Lung (tissue), 17 donors: ENCODE measurements at places on chromosomes 2 and 18.

- H3K4me1 ChIP-seq = peaks cover 4% of the 10 kb centered on the region
- H3K36me3 ChIP-seq = peaks cover 10% of the 10 kb centered on the region
- no peak for DNase-seq
These were observed 18.8 kb downstream of the TMEM127 start for GRCh38 chr2:96247009-96247408.

- no peaks in the 10 kb centered on the region for H3K36me3 ChIP-seq
- no peak for DNase-seq
- no peaks in the 10 kb centered on the region for H3K27me3 ChIP-seq
- no peaks in the 10 kb centered on the region for H3K4me1 ChIP-seq
These were observed 78.2 kb downstream of the KCTD1 start for GRCh38 chr18:26470011-26470637.

DNA sequence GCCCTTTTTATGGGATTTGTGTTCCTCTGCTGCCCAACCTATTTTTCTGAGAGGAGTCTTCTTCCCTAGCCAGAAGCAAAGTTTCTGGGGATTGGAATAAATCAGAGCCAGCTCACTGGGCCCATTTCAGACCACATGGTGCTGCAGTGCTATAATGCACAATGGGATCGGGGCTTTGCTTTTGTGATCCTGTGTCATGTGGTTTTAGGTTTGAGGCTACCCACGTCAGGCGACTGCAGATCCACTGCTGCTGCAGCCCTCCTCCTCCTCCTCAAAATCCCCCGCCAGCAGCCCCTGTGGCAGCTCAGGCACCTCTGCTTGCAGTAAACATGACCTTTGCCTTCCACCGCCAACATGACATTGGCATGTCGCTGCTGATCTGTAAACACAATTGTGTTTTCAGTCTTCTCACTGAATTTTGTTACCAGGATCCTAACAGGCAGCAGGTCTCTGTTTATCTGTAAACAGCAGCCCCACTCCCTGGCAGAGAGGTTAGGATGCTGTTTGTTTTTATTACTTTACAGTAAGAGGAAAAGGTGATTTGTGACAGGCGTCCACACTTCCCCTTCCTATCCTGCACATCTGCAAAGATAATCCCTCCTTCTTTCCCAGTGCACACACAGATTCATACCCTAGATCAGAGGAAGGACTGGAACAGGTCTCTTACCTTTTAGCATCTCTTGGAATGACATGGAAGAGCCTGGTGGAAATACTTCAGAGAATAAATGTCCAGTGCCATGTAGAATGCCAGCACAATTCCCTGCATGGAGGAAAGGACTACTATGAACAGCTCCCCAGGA is 130.8 kb downstream of the FOXI3 start:
- DNase-seq = no peak
- H3K4me3 ChIP-seq = no peak overlapping the region
- no peaks in the 10 kb centered on the region for H3K4me1 ChIP-seq
- H3K27me3 ChIP-seq = no peaks in the 10 kb centered on the region
- no peak overlapping the region for H3K27ac ChIP-seq

- DNase-seq = peak; percentile 41
- H3K27ac ChIP-seq = peak overlapping the region; percentile 26
- H3K27me3 ChIP-seq = no peaks in the 10 kb centered on the region
These were observed 3.1 kb downstream of the PAIP2B start for GRCh38 chr2:71223767-71224333.

DNA sequence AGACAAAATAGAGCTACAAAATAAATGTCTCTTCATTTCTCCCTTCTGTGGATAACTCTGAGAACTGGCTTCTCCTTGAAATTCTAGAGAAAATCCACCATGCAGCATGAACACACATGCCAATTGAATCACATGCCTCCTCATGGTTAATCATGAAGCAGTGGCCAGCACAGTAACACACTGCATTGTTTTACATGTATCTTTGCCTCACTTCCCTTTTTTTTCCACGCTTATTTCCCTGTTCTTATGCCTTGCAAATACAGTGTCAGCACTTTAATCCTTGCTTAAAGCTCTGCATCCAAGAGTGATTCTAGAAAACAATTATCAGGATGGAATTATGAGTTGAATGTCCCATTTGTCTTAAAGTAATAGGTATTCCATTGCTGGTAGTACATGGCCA is 50.3 kb upstream of the ZBTB7C start:
- no peaks in the 10 kb centered on the region for H3K36me3 ChIP-seq
- no peaks in the 10 kb centered on the region for H3K27me3 ChIP-seq
- DNase-seq = no peak
- no peak overlapping the region for H3K4me3 ChIP-seq
- H3K27ac ChIP-seq = no peak overlapping the region

DNA sequence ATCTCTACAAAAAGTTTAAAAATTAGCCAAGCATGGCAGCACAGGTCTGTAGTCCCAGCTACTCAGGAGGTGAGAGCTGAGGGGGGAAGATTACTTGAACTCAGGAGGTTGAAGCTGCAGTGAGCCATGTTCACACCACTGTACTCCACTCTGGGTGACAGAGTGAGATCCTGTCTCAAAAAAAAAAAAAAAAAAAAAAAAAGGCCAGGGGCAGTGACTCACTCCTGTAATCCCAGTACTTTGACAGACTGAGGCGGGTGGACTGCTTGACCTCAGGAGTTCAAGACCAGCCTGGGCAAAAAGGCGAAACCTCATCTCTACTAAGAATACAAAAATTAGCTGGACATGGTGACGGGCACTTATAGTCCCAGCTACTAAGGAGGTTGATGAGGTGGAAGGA is 37.0 kb downstream of the PUM2 start:
- no peak for DNase-seq
- H3K27me3 ChIP-seq = no peaks in the 10 kb centered on the region
- H3K4me1 ChIP-seq = peaks cover 4% of the 10 kb centered on the region

DNA sequence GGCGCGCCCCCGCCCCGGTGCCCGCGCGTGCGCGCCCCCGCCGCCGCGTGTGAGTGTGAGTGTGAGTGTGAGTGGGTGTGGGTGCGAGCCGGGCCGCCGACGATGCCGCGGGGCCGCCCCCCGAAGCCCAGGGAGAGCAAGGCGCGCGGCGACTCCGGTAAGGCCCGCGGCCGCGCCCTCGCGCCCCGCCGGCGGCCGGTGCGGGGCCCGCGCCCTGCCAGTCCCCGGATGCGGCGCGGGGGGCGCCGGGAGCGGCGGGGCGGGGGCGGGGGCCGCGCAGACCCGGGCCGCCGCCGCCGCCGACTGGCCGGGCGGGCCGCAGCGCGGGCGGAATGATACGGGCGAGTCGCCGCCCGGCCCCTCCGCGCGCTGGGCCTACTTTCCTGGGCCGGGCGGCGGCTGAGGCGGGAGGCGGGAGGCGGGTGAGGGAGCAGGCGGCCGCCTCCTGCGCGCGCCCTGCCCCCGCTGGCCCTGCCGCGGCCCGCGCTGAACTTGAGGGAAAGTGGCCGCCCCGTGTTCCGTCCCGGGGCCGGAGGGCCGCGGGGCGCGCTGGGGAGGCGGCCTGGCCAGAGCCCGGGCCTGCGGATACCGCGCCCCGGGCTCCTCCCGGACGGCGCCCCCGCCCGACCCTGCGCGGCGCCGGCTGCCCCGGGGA is at the start of gene ZNF236:
ZNF236 (plus strand) TSS at position 52 of the 655 bp plus-strand sequence; CDS start at position 103, 51 bp downstream.
- H3K27me3 ChIP-seq = no peaks in the 10 kb centered on the region
- peak within 1 kb of the TSS; percentile 99 for H3K27ac ChIP-seq
- peak; percentile 82 for DNase-seq
- peaks cover 3% of the 10 kb centered on the region for H3K36me3 ChIP-seq

DNA sequence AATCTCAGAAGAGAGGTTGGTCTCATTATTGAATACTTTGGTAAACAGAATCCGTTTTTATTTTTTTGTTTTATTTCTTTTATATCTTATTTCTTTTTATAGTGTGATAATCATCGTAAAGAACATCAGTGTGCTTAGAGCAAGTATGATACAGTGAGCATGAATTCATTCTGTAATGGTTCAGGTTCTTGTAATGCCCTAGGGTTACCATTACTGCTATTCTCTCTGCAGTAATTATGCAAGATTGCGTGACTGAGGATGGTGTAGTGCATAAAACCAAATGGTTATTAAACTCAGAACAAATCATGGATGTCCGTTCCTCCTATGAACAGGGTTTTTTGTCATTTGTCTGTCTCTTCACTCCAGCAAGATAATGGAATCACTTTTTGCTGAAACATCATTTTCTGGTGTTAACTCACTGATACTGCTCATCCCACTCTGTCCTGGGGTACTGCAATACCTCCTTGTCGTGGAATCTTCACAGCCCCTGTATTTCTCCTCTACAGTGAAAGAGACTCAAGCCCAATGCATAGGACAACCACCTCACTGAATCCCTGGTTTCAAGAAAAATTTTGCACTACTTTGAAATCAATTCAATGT is 274.8 kb upstream of the ST6GAL2 start:
- no peak for DNase-seq
- H3K36me3 ChIP-seq = no peaks in the 10 kb centered on the region
- H3K27ac ChIP-seq = no peak overlapping the region
- no peaks in the 10 kb centered on the region for H3K4me1 ChIP-seq
- no peak overlapping the region for H3K4me3 ChIP-seq

DNA sequence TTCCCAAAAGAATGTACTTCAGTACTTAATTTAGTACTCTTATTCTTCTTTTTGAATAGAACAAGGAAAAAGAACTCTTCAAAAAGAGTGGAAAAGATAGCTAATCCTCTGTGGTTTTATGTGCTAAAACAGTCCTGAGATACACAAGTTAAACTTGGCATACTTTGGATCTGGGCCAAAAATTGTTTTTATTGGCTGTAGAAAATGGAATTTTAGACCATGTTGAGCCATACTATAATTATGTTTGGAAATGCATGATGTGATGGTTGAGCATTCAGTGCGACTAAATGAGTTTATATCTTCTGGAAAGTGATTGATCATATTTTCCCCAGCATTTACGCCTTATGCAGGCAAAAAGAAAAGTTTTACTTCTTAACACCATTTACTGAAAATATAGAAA is 18.0 kb upstream of the PDE1A start:
- DNase-seq = peak; percentile 22
- H3K27me3 ChIP-seq = no peaks in the 10 kb centered on the region

DNA sequence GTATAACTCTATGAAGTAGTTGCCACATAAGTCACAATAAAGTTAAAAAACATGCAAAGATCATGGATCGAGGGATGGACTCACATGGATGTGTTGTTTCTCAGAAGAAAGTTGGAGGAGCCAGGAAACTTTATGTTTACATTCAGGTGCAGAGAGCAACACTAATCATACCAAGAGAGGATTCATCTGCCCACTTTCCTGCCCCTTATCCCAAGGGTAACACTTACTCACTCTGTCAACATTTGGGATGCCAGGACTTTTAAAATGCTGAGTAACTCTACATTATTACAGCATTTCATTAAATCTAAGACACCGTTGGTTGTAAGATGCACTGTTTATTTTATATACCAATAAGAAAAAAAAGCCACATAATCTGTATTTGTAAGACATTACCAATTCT is 170.4 kb downstream of the KCNE4 start:
- no peak for DNase-seq
- H3K36me3 ChIP-seq = no peaks in the 10 kb centered on the region
- H3K4me1 ChIP-seq = no peaks in the 10 kb centered on the region
- H3K4me3 ChIP-seq = no peak overlapping the region
- no peak overlapping the region for H3K27ac ChIP-seq

- H3K4me3 ChIP-seq = no peak overlapping the region
- H3K27ac ChIP-seq = no peak overlapping the region
- no peaks in the 10 kb centered on the region for H3K27me3 ChIP-seq
- no peak for DNase-seq
These were observed 27.7 kb upstream of the IER3IP1 start for GRCh38 chr18:47203626-47204464.

- H3K4me1 ChIP-seq = no peaks in the 10 kb centered on the region
- H3K4me3 ChIP-seq = no peak overlapping the region
- DNase-seq = no peak
These were observed 98.5 kb downstream of the DSEL start for GRCh38 chr18:67417864-67418523.

- no peaks in the 10 kb centered on the region for H3K36me3 ChIP-seq
- peak; percentile 16 for DNase-seq
- peak overlapping the region; percentile 66 for H3K27ac ChIP-seq
- no peak overlapping the region for H3K4me3 ChIP-seq
These were observed 114.7 kb upstream of the STON1 start for GRCh38 chr2:48414980-48415835.

GRCh38 chr18:73235491-73235890 is 367.7 kb upstream of the NETO1 start:
- no peaks in the 10 kb centered on the region for H3K27me3 ChIP-seq
- H3K36me3 ChIP-seq = no peaks in the 10 kb centered on the region
- H3K4me3 ChIP-seq = no peak overlapping the region
- peak; percentile 48 for DNase-seq
- H3K27ac ChIP-seq = no peak overlapping the region

- H3K4me3 ChIP-seq = no peak overlapping the region
- H3K27me3 ChIP-seq = no peaks in the 10 kb centered on the region
- DNase-seq = no peak
- H3K4me1 ChIP-seq = no peaks in the 10 kb centered on the region
- H3K36me3 ChIP-seq = no peaks in the 10 kb centered on the region
These were observed 64.0 kb downstream of the TNFRSF11A start for GRCh38 chr18:62388855-62389760.

DNA sequence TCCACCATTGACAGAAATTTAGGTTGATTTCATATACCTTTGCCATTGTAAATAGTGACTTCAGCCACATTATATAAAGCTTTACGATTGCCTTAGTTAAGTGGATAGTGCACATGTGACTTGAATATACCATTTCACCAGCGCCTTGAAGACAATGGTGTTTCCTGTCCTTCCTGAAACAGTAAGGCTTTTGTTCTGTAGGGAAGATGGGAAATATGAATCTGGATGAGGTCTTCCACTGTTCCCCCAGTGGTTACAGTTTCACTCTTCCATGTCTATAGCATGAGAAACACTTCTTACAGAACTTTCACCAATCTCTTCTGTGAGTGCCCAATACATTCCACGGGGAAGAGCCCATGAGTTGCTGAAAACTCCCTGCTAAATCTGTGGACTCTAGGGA is 240.5 kb downstream of the TRIB2 start:
- no peaks in the 10 kb centered on the region for H3K27me3 ChIP-seq
- no peaks in the 10 kb centered on the region for H3K4me1 ChIP-seq
- H3K27ac ChIP-seq = no peak overlapping the region
- DNase-seq = no peak
- no peaks in the 10 kb centered on the region for H3K36me3 ChIP-seq
- no peak overlapping the region for H3K4me3 ChIP-seq

DNA sequence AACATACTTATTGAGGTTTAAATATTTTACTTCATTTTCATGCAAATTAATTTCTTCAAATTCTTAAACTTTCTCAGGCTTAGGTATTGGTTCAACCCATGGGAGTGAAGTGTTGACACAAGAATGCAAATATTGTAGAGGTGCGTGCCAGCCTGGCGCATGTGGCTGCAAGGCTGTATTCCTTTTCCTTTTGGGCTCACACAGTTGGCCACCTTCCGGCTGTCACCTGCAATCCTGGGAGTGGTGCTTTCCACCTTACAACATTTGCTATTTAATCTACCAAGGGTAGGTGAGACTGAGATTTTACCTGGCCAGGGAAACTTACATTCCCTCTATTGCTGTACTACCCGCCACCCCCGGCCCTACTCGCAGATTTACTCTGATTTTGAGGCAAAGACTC is 141.1 kb downstream of the DCC start:
- no peak overlapping the region for H3K27ac ChIP-seq
- peak; percentile 12 for DNase-seq
- H3K4me3 ChIP-seq = no peak overlapping the region

GRCh38 chr2:64832936-64833335 is 156.3 kb upstream of the SLC1A4 start:
- no peak for DNase-seq
- H3K36me3 ChIP-seq = no peaks in the 10 kb centered on the region
- H3K4me1 ChIP-seq = no peaks in the 10 kb centered on the region
- no peak overlapping the region for H3K27ac ChIP-seq
